ENCODE measurements at places on chromosomes 6 and 20. TPM values are rescaled to one million over a fixed set of nuclear protein-coding genes. Genes with fewer than 3 reads are reported as not detected.

- DNase-seq, result no peak
Measured at GRCh38 chr6:7100753-7101081, 7.0 kb upstream of the RREB1 start.

DNA sequence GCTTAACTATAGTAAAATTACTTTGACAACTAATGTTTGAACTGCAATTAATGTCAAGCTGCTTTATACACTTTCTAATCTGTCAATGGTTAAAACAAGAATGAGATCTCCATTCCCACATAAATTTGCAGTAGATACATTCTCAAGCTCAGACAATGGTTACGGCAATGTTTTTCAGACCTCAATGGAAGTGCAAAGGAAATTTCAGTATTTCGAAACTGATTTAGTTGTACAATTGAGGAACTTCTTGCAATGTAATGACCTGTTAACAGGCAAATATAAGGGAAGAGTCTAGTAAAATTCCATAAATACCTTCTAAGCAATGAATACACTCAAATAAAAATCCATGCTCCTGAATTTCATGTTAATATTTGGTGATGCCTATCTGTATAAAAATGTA, 94.7 kb downstream of the ADTRP start:
- DNase-seq, result no peak

DNA sequence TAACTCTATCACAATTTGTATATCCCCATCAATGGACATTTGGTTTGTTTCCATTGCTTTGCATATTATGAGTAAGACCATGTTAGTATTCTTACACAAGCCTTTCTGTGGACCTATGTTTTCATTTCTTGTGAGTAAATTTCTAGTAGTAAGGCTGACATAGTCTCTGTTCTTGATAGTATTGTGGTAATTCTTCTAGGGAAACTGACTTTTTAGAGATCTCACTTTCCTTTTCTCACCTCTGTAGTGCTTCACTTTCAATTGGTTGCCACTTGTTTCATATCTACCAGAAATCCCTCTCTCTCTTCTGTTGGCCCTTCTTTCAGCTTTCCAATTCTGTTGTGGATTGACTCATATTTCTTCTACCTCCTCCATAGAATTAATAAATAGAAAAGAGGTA, 8.5 kb downstream of the ISM1 start:
- no peak for DNase-seq

DNA sequence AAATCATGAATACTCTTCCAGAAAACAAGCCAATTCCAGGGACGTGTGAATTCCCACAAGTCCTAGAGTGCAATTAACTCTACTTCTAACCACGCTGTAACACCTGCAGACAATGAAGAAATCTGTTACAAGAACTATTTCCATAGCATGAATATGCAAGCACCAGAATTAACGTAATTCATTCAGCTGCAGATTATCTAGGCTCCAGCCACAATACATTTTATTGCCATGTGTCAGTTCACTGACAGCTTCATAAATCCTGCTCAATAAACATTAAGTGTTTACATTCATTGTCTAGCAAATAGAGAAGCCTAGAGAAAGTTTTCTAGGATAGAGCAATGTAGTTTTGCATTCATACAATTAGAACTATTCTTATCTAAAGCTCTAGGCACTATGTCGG, 1348.5 kb downstream of the GRIK2 start:
- no peak for DNase-seq

DNA sequence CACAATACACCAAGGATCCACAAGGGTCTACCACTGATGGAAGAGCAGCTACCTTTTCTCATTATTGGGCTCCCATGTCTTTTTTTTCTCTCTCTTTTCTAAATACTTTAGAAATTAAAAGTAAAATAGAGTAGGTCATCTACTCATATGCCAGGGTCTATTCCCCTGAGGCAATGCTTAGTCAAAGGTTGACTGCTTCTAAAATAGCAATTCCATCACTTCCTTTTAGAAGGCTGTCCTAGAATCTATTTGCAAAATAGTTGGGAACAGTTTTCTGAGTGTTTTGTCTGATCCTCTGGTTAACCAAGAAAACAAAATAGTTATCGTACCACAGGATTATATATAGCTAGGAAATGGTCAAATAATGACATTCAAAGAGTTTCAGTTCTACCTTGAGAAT, 174.1 kb downstream of the COL21A1 start:
- DNase-seq, result no peak

DNA sequence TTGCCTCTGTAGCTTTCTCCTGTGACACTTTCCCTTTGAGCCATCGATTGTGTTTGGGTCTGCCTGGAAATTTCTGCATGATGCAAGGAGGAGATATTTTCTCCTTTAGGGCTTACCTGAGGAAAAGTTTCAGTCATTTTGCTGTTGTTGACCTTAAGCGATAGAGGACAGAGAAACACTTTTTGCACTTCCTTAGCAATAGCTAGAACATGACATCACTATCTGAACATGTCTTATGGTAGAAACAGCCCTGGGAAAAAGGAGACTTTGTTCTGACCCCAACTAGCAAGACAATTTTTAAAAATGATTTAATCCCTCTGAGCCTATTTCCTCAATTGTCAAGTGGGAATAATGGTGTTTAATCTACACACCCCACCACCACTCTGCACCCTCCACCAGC, 9.7 kb upstream of the FILIP1 start:
- no peak for DNase-seq

GRCh38 chr6:112434896-112435435, 87.8 kb downstream of the RFPL4B start:
- no peak for DNase-seq

DNA sequence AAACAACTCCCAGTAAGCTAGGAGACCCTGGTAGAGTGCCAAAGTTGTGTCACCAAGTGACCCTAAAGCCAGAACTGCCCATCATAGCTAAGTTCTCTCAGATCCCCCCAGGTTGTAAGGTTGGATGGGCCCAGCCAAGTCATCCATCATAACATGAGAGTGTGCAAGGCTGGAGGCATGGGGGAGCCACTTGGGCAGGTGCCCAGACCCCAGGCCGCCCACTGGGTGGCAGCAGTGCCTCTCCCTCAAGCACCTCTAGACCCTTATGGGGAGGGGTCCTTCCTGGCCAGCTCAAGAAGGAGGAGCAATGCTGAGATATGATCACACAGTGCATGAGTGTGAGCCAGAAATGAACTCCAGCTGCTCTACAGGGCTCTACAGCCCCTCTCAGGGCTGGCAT, 154.5 kb downstream of the MYLK4 start:
- DNase-seq, result no peak

- no peak for DNase-seq
Measured at GRCh38 chr6:19382676-19383075, 454.5 kb upstream of the ID4 start.

GRCh38 chr6:76490456-76490855, 418.0 kb upstream of the IMPG1 start:
- DNase-seq, result no peak

DNA sequence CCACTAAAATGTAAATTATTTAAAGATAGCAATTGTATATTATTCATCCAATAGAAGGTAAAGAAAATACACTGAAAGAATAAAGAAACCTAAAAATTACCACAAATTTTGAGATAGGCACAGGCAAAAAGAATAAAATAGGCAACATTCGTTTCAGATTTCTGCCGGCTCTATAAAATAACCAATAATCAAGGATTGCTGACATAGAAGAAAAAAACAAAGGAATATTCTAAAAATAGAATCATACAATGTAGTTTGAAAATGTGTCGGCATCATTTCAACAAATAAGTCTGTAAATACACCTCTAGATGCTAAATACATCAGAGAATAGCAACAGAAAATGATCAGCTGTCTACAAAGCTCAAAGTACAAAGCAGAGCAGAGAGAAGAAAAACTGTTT, 973.3 kb downstream of the EPHA7 start:
- DNase-seq, result no peak

DNA sequence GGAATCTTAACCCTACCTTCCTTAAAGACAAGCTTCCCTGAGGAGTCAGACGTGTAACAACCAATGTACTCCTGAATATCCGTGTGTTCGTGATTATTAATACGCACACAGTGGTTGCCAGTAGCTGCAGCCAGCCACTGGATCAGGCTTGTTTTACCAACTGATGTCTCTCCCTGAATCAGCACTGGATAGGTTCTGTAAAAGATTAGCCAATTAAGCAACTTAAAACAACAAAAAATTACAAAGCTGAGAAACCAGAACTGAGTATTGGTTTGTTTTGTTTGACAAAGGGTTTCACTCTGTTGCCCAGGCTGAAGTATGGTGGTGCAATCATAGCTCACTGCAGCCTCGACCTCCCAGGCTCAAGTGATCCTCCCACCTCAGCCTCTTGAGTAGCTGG, 69.3 kb downstream of the MDN1 start:
- DNase-seq, result no peak

DNA sequence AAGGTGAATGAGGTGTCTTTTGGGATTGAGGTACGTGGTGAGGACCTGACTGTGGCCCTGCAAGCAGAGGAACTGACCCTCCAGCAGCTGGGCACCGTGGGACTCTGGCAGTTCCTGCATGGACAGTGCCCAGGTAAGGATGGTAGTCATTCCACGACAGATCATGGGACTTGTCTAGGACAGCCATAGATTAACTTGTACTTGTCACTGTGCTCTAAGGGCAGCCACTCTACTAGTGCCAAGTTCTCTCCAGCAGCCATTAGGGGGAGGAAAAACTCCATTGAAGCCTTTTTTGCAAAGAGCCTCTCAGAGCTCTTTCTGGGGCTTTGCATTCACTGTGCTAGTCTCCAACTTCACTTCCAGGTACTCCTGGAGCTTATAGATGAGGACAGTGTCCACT, 20.4 kb downstream of the TAF11 start:
- DNase-seq, result no peak

- DNase-seq, result no peak
Measured at GRCh38 chr20:25070821-25071473, 11.0 kb downstream of the VSX1 start.

GRCh38 chr6:101585501-101585900, 192.0 kb downstream of the GRIK2 start:
- DNase-seq, result no peak

FOXF2 gene
- total RNA-seq, result 0.61 TPM

DEFB124 gene
- not detected for total RNA-seq

GHRH gene
- total RNA-seq, result not detected

SIRPB2 gene
- total RNA-seq, result not detected

MAS1 gene
- not detected for total RNA-seq

TMEM244 gene
- total RNA-seq, result not detected

SAMD5 gene
- 0.93 TPM for total RNA-seq

C20orf204 gene
- 0.99 TPM for total RNA-seq

All from astrocyte (in vitro differentiated cells and primary cell).